Stimulated activated CD4-positive, alpha-beta T cell treated with anti-CD3 and anti-CD28 coated beads, Interleukin-12 subunit alpha, Interleukin-12 subunit beta, amount 100 ng/mL, for 4 hours (primary cell): ENCODE measurements at places on chromosomes 11 and 22.

DNA sequence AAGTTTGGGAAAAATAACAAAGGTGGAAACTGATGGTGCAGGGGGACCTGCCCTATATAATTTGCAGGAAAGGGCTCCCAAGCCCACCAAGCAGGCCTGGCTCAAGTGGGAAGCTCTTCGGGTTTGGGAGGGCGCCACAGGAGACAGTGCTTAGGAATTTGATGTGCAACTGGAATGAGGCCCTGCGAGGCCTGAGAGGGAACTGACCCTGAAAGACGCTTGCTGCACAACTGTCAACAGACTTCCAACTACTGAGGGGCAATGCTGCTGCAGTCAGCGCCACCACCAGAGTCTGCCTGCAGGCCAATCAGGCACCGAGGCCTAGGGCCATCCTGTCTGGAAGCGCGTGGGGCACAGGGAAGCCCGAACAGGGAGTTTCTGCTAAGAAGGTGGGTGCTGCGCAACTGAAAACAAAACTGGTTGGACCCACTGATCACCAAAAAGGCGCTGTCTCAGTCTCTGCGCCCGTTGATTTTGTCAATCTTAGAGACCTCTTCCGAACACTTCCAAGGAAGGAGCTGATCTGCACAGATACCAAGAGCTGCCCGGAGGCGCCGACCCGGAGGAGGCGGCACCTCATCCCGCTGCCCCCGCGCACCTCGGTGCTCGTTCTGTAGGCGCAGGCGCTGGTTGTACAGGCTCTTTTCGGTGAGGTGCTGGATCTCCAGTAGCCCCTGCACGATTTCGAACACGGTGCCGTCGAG, 667 bp downstream of the DGCR6L start:
- no peak for DNase-seq

DNA sequence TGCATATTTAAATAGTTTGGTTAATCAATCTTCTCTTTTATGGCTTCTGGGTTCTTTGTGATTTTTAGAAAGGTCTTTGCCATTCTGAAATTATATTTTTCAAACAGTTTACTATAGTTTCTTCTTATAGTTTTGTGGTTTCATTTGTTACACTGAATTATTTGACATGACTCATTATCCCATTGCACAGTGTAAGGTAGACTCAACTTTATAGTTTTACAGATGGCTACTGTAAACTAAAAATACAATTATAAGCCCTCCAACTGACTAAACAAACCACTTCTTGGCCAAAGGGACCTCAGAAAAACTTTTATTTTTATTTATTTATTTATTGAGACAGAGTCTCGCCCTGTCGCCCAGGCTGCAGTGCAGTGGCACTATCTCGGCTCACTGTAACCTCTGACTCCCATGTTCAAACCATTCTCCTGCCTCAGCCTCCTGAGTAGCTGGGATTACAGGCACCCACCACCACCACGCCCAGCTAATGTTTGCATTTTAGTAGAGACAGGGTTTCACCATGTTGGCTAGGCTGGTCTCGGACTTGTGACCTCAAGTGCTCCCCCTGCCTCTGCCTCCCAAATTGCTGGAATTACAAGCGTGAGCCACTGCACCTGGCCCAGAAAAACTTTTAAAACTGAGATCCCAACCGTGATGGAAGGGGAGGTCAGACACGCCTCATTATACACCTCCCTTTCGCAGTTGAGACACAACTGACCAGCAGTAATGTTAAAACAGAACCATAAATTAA, 14.1 kb upstream of the RAC2 start:
- no peak for DNase-seq

DNA sequence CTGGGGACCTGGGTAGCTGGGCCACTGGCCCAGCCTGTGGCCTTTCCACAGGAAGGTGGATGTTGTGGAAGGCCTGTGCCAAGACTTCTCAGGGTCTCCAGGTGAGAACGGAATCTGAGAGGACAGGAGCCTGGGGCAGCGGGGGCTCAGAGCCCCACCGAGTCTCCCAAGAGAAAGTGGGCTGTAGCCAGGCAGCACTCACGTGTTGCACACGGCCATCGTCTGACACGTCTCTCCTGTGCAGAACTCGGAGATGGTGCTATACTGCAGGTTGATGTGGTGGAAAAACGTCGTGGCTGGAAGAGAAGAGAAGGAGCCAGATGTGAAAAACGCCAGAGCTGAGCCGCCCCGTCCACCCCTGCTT, 6.4 kb downstream of the MOB2 start:
- DNase-seq = no peak

DNA sequence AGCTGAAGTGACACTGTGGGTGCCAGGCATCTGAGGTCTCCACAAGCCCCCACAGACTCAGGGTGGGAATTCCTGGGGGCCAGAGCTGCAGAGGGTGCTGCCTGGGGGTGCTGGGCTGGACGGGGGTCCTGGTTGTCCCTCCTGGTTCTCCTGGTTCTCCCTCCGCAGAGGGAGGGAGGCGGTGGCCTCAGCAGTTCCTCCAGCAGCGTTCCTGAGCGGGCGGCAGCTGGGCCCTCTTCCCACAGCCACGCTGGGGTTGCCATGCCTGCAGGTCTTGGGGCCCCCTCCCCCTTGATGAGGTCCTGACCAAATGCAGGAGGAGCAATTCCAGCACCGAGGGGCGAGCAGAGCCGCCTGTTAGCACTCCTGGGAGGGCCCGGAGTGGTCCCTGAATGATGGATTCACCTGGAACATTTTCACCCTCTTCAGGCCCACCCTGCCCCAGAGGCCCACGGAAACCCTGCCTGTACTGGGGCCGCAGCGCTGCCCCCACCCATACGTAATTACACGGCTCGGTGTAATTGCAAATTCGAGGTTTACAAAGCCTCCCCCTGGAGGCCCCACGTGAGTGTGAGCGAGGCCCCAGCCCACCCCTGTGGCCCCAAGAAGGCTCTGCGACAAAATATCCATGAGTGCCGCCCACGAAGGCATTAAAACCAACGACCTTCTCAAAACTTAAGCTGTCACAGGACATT, 635 bp downstream of the C11orf21 start:
- no peak for DNase-seq

DNA sequence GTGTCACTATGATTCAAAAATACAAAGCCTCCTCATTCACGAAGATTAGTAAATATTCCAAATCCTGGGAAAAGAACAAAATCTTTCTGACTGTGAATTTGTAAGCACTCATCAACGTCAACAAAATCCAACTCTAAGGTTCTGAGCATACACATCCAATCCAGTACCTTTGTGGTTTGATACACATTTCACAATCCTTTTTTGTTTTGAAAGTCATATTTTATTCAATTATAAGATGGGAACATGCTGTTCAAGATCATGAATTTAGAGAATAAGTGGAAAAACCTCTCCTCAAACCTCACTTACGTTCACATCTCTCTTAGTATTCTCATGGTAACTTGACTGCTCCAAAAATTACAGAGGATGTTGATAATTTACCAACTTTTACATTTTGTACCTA, 9.6 kb upstream of the MMP3 start:
- no peak for DNase-seq

GRCh38 chr11:59944720-59945119, 6.5 kb downstream of the OOSP1 start:
- no peak for DNase-seq

DNA sequence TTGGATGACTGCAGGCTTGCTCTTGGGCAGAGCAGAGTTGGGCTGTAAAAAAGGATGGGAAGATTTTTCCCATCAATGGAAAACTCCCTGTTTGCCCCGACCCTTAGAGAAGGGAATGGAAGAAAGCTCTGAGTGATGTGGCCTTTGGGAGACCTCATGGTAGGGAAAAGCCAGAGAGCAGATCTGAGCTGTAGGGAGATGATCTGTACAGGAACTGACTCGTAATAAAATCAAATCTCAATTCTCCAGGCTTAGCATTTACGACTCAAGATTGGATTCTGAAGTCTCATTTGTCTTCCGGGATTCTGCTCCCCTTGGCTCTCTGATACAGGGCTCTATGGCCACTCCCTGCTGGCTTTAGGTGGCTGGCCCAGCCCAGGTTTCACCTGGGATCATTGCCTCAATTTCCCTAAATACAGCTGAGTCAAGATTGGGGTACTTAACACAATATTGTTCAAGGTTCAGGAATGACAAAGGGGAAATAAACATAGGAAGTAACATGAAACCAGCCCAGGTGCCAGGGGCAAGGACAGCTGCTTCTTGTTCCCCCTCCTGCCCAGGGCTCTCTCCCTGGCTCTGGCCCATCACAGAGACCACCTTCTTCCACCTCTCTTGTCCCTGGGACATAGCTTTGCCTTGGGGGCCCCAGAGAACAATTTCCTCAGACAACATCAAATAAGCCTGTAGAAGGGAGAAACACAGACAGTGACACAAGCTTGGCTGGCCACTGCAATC, 38.4 kb upstream of the THY1 start:
- DNase-seq = no peak

GRCh38 chr11:36566407-36567053, 1.3 kb upstream of the RAG1 start:
- DNase-seq = no peak

DNA sequence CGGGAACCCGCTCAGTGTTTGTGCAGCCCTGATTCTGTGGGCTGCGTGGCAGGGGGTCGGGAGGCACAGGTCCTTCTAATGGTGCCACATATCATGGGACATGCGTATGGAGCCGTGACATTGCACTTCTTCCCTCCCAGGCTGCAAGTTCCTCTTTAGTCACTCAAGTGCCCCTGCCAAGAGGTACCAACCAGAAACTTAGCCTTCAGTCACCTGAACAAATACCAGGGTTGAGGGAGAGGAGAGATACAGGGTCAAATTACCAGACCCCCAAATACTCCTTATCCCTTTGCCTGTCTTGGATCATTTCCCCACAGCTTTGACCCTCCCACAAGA, 209.1 kb downstream of the BUD13 start:
- no peak for DNase-seq

DNA sequence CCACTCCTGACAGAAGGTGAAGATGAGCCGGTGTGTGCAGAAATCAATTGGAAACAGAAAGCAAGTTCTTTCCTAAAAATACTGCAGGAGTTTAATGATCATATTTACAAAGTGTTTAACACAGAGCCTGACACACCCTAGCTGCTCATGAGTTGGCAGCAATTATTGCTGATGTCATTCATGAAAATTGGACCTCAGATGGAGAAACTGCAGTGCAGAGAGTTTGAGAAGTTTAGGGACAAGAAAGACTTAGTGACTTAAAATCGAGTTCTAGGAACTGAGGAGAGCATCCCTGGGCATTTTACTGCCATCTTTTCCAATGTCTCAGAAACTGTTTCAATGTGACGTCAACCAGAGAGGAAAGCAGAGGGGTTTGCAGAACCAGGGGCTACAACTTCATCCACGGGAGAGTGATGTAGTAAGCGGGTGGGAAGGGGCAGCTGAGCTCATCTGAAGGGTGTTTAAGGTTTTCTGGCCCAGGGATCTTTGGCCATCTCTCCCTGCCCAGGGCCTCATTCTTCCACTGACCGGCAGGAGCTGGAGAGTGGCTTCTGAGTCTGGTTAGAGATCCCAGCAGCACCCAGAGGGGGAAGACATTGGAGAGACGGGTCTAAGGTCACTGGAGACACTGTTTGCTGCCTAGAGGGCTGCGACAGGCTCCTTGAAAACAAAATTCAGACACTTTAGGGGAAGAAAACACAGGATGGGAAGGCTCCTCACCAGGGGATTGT, 21.1 kb upstream of the IGLL5 start:
- no peak for DNase-seq

DNA sequence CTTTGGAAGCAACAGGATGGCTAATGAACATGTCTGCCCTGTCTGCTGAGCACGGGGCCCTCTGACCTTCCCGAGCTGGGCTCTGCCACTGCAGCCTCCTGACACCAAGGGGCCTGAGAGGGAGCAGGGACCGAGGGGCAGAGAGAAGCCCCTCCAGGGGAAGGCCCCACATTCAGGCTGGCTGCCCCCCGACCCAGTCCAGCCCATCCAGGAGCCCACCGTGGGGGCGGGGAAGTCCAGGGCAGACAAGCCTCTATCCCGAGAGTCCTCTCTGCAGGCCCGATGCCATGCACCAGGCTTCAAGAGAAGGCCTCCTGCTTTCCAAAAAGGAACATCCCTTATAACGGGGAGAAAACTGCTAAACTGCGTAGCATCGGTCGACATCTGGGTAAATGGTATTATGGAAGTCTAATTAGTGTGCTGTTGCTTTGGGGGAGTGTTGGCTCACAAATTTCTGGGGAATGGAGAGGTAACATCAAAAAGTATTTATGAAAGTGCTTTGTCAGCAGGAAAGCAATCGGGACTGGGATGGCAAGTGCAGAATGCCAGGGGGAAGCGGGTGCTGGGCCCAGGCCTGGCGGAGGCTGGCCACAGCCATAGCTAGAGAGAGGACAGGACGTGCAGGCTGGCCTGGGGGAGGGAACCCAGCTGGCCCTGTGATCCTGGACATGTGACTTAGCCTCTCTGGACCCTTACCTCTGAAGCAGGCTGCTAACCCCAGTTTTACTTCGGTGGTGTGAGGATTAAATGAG, 5.3 kb upstream of the SHISAL1 start:
- DNase-seq = no peak

DNA sequence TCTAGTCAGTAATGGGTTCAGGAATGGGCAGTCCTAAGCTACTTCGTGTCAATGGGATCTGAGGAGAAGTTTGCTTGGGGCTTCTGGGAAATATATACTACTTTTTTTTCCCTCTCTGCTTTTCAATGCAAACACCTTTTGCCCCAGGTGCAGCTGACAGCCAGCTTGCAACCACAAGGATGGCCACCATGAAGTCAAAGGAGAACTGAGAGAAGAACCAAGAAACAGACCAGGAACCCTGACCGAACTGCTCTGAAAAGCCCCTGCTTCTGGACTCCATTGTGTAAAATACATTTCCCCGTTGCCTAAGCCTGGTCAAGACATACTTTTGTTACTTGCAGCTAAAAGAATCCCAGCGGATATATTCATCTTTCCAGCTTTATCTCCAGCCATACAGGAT, 20.1 kb upstream of the CD44 start:
- DNase-seq = no peak

DNA sequence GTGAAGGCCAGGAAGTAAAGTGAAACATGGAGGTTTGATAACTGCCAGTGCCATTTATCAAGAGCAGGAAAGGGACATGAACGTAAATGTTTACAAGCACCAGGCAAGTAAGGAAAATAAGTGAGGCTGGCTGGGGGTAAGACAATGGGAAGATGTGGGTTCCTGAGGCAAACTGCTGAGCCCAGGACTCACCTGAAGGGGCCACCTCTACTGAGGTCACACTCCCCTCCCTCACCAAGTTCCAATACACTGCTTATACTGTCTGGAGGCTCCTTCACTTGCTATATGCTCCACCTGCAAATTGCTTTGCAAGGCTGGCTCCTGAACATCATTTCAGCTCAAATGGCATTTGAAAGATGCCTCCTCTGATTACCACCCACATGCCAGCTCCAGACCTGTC, 10.3 kb upstream of the ZC3H12C start:
- no peak for DNase-seq

DNA sequence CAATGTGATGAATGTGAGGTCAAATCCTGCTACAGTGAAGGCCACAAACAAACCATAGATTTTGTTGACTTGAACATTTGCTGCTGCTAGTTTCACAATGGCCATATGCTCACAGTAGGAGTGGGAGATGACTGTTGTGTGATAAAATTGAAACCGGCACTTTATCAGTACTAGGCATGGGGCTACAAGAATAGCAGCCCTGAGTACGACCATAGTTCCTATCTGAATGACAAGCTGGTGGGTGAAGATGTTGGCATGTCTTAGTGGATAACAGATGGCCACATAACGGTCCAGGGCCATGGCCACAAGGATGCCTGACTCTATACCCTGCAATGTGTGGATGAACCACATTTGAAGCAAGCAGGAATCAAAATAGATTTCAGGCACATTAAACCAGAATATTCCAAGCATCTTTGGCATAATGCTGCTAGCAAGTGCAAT, 2.8 kb downstream of the OR52A1 start:
- DNase-seq = no peak
